Activated T-helper 17 cell treated with anti-CD3 and anti-CD28 coated beads, Interleukin-2, amount 50 U/mL, for 72 hours (primary cell): ENCODE measurements at places on chromosomes 16 and 17.

- ATAC-seq = no peak
These were observed 10.1 kb downstream of the AFMID start for GRCh38 chr17:78197147-78197832.

DNA sequence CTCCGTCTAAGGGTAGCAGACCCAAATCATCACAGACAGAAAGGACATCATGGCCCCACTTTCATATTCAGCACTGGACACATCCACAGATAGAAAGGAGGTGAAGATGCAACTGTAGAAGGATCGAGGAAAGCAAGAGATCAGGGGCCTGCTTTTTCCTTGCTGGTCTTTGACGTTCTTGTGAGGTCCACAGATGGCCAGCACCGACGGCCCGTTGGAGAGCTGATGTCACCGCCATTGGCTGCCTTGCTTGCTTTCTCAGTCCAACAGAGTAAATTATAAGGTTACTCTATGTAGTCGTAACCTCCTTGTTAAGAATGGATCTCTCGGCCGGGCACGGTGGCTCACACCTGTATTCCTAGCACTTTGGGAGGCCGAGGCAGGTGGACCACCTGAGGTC lies 5.1 kb upstream of the RBFOX3 start:
- ATAC-seq = no peak

DNA sequence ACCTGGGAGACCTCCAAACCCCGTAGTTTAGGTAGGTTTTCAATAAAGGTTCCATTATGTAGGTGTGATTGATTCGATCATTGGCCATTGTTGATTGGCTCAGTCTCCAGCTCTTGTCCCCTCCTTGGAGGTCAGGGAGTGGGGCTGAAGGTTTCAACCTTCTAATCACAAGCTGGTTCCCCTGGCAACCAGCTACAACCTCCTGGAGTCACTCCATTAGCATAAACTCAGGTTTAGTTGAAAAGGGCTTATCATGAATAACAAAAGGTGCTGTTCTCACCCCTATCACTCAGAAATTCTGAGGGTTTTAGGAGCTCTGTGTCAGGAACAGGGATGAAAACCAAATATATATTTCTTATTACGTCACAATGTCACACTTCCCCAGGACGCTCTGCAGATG lies 28.5 kb downstream of the TMEM132E start:
- no peak for ATAC-seq

DNA sequence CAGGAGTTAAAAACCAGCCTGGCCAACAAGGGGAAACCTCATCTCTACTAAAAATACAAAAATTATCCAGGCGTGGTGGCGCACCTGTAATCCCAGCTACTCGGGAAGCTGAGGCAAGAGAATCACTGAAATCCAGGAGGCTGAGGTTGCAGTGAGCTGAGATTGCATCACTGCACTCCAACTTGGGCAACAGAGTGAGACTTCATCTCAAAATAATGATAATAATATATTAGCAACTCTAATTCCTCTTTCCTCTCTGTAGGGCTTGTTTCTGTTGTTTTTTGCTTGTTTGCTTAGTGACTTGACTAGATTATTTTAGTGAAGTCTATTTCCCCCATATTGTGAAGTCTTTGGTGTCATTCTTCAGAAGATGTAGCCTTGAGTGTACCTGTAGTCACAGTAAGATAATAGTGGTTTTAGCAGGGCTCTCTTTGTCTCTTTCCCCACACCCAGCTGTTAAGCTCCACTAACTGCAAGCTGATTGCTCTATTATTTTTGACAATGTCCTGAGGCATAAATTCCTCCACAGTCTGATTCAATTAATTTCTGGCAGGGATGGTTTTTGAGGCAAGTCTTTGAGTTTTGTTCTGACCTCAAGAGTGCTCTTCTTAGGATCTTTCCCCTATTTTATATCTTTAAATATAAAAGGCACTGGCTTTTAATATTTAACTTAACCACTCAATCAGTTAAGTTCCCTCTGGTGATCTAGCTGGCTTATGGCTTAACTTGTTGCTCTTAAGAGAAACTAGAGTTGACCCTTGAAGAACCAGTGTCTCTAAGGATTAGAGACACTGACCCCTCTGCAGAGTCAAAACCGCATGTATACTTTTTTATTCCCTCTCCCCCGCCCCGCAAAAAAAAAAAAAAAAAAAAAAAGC lies 18.6 kb upstream of the TNFSF12 start:
- ATAC-seq = no peak

GRCh38 chr17:68248891-68249290 lies 1.0 kb downstream of the AMZ2 start:
- ATAC-seq = peak; percentile 50

GRCh38 chr17:29949696-29950095 lies 8.3 kb downstream of the EFCAB5 start:
- ATAC-seq = no peak

DNA sequence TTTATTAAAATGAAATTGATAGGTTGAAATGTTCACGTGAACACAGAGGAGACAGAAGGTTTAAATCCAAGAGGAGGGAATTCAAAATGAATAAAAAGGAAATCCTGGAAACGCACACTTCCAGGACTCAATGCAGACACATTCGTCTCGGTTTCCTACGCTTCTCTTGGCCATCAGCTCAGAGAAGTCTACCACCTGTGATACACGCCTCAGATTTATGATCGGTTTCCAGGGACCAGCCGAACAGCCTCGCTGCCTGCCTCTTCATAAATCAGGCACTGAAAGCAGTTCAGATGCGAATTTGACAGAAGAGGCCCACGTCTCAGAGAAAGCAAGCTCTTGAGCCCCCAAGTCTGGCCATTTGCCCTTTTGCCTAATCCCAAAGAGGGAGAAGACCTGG lies 125.5 kb upstream of the IRX3 start:
- no peak for ATAC-seq

GRCh38 chr17:78648293-78648692 lies 71.1 kb upstream of the DNAH17 start:
- no peak for ATAC-seq

DNA sequence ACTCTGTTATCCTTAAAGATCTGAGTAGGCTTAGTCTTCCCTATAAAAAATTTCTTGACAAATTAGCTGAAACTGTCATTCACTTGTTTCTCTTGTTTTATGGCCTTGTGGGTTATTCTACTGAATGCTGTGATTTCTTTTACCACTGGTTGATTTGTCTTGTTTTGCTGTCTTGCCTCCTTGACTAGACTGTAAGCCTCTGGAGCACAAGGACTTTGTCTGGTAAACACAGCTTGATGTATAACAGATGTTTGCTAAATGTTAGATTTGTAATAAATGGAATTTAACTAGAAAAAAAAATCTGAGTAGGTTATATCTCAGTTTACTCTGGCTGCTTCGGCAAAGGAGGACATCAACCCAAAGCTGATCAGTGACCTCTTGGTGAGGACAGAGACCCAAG lies 21.6 kb downstream of the VAC14 start:
- no peak for ATAC-seq

DNA sequence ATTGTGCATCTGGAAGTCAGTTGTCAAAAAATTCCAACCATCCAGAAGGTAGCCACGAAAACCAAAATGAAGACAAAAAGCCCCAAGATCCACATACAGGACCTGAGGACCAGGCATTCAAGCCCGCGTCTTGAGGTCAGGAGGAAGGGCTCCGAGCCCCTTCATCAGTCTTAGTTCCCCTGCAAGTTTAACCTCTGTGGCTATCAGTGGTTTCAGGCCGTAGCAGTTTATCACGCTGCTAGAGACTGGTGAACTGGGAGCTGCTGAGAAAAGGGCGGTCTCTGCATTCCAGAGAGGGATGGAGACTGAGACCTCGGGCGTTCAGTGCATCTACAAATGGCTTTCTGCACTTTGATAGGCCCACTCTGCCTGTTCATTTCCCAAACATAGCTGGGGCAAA lies 70.6 kb downstream of the IRF8 start:
- no peak for ATAC-seq
